ENCODE measurements at places on chromosomes 11 and 22. TPM values are rescaled to one million over a fixed set of nuclear protein-coding genes. Genes with fewer than 3 reads are reported as not detected.

The SYCE3 gene
- 1.1 TPM for polyA plus RNA-seq

The CSNK1E gene
- 255 TPM for polyA plus RNA-seq

The EXPH5 gene
- 2.8 TPM for polyA plus RNA-seq

The FAT3 gene
- 0.02 TPM for polyA plus RNA-seq

The SYT7 gene
- polyA plus RNA-seq = 6.9 TPM

The MUC5AC gene
- under 0.01 TPM for polyA plus RNA-seq

The TRPM5 gene
- polyA plus RNA-seq = not detected

The HEPACAM gene
- 0.14 TPM for polyA plus RNA-seq

The WBP2NL gene
- not detected for polyA plus RNA-seq

The MTFP1 gene
- polyA plus RNA-seq = 14.3 TPM

The TRPC6 gene
- polyA plus RNA-seq = not detected

The TRIM51 gene
- polyA plus RNA-seq = not detected

The PRDM11 gene
- 1.7 TPM for polyA plus RNA-seq

The B4GALNT4 gene
- 7.6 TPM for polyA plus RNA-seq

The PNPLA5 gene
- polyA plus RNA-seq = 0.05 TPM

The HTR3B gene
- not detected for polyA plus RNA-seq

The KCTD14 gene
- 23.2 TPM for polyA plus RNA-seq

The OR56A1 gene
- not detected for polyA plus RNA-seq

The ZNRD2 gene
- 60.2 TPM for polyA plus RNA-seq

The RAB36 gene
- 7.6 TPM for polyA plus RNA-seq

The IFITM10 gene
- polyA plus RNA-seq = 8.2 TPM

The MUC6 gene
- not detected for polyA plus RNA-seq

The LARGE2 gene
- polyA plus RNA-seq = 16.4 TPM

The ANO1 gene
- polyA plus RNA-seq = 147 TPM

The RBFOX2 gene
- 107 TPM for polyA plus RNA-seq

The B3GAT1 gene
- polyA plus RNA-seq = 0.08 TPM

The PGM2L1 gene
- 1.6 TPM for polyA plus RNA-seq

The MRGPRX4 gene
- 1.2 TPM for polyA plus RNA-seq

The YPEL4 gene
- 0.05 TPM for polyA plus RNA-seq

All from mammary epithelial cell (primary cell).